ENCODE measurements at places on chromosomes 6 and 20. TPM values are rescaled to one million over a fixed set of nuclear protein-coding genes. Genes with fewer than 3 reads are reported as not detected.

DNA sequence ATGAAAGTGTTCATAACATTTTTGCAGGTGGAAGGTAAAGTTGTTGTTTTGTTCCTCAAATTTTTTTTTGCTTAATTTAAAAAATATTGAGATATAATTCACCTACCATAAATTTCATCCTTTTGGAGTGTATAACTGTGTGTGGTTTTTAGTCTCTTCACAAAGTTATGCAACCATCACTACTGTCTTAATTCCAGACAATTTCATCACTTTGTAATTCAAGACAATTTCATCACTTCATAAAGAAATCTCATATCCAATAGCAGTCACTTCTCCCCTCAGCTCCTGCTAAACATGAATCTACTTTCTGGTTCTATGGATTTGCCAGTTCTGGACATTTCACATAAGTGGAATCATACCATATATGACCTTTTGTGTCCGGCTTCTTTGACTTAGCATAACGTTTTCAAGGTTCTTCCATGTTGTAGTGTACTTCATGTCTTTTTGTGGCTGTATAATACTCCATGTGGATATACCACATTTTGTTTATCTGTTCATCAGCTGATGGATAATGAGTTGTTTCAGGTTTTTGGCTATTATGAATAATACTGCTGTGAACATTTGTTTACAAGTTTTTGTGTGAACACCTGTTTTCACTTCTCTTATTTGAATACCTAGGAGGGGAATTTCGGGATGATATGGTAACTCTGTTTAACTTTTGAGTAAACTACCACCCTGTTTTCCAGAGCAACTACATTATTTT, 18.8 kb downstream of the ZFAND3 start:
- peaks cover 6% of the 10 kb centered on the region for H3K36me3 ChIP-seq
- H3K27ac ChIP-seq: no peak overlapping the region
- no peaks in the 10 kb centered on the region for H3K27me3 ChIP-seq
- DNase-seq: no peak
- peaks cover 35% of the 10 kb centered on the region for H3K4me1 ChIP-seq

- no peak overlapping the region for H3K4me3 ChIP-seq
- H3K4me1 ChIP-seq: peaks cover 17% of the 10 kb centered on the region
- no peaks in the 10 kb centered on the region for H3K27me3 ChIP-seq
- no peak overlapping the region for H3K27ac ChIP-seq
Measured at GRCh38 chr6:10174056-10174455, 240.8 kb downstream of the TFAP2A start.

HCRTR2 gene
- not detected for total RNA-seq

DPM1 gene
- 32.7 TPM for total RNA-seq

All from osteocyte (in vitro differentiated cells).